ENCODE measurements at places on chromosomes 2 and 18. TPM values are rescaled to one million over a fixed set of nuclear protein-coding genes. Genes with fewer than 3 reads are reported as not detected.

The IL1A gene
- 26.3 TPM for polyA plus RNA-seq

The CXCR4 gene
- polyA plus RNA-seq: 0.03 TPM

The ASXL3 gene
- not detected for polyA plus RNA-seq

The GAD1 gene
- 0.79 TPM for polyA plus RNA-seq

The C2orf42 gene
- 8.5 TPM for polyA plus RNA-seq

The KCNG2 gene
- not detected for polyA plus RNA-seq

The IMMT gene
- polyA plus RNA-seq: 53.3 TPM

The ETAA1 gene
- 5.0 TPM for polyA plus RNA-seq

The EFR3B gene
- 0.02 TPM for polyA plus RNA-seq

The TNS1 gene
- 0.46 TPM for polyA plus RNA-seq

All from mammary epithelial cell (primary cell).